AG08395 (cell line): ENCODE measurements at places on chromosomes 12 and 14.

DNA sequence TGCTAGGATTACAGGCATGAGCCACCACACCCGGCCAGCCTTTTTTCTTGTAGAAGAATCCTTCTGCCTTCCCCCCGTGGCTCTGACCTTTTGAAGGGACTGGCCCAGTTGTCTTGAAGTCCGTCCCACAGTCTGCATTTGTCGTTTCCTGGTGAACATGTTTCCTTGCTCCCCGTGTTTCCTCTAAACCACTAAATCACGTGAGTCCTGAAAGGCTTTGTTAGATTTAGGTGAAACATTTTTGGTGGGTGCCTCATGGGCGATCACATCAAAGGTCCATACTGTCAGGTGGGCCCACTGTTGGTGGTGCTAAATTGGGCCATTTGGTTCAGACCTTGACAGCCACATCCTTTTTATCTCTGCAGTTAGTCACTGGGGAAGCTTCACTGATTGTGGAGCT, 26.3 kb downstream of the MLXIP start:
- DNase-seq, result no peak

DNA sequence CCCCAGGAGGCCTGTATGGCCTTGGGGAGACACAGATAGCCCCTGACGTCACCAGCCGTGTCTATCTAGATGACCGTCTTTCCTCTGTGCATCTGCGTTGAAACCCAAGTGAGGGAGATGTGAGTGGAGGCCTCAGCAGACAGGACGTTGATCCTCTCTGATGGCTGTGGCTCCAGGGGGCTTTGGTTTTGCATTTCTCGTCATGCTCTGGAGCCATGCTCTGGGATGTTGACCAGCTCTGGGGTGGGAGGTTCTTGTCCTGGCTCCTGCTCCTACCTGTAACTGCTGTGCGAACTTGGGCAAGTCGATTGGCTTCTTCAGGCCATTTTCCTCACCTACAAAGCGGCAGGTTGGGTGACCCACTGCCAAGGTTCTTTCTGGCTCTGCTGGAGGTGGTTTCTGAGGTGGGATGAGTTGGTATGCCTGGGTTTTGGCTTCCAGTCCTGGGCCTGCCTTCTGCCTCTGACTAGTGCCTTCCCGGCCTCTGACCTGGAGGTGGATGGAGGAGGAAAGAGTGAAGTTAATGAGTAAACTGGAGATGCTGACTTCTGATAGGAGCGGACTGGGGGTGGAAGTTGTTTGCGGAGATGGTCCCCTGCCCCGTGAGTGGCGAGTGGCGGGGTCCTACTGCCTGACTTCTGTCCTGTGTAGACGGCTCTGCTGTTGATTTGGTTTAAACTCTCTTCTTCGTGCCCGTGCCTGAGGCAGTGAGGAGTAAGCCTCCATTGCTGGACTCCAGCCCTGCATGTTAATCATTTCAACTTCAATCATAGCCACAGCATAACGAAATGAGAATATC, 8.4 kb downstream of the TSPAN9 start:
- DNase-seq, result no peak

DNA sequence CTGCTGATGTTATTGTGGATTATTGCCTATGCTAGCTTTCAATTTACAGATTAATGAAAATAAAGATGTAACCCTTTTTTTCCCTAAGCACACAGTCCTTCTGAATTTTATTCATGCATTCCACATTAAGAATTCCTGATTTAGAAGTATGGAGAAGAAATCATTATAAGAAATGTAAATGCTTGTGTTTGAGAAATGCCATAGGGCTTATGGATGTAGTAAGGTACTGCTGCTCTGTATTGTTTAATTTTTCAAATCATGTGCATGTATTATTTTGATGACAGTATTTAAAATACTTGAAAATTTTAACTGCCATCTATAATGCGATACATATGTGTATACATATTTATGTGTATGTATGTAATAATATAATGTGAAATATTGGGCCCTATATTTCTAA, 167.1 kb upstream of the SOX5 start:
- no peak for DNase-seq

DNA sequence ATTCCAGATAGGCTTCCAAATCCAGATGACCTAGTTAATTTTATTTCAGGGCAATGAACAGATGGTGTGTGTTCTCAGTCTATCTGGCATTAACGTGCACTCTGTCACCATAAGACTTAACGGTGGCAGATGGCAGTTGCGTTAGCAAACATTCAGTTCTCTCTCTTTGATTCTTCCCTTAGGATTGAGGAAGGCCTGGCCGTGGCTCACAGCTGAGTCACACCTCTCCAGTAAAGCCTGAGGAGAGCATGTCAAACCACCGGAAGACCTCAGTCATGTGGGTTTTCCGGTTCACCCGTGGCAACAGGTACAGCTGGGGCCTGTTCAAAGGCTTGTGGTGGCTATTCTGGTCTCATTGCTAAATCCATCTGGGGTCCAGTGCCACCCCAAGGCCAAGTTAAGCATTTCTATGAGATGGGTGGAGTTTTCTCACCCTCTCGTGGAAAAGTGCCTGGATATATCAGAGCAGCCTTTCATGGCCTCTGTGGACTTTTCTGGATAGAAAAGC, 545.1 kb upstream of the ATP2B1 start:
- peak; percentile 75 for DNase-seq

GRCh38 chr14:102071283-102071998, 15.4 kb downstream of the HSP90AA1 start:
- DNase-seq, result peak; percentile 35

GRCh38 chr12:15268927-15269552, 47.8 kb upstream of the RERG start:
- peak; percentile 63 for DNase-seq

DNA sequence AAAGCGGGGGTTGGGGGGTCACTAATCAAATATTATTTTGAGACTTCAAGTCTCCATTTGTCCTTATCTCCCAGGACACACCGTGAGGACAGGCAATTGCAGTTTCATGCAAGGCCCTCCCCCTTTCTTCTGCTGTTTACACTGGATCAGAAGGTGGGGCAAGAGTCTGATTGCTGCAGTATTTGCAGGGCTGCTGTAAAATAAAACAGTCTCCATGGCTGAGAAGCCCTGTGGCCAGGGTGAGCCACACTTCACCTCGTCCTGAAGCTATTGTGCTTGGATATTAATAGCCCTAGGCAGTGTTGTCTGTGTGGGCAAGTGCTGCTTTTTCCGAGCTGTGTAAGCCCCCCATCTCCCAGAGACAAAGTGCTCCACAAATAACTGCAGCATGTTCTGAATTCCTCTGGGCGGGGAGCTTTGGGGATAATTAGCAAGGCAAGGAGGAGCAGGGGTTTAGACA, 187.4 kb upstream of the NTF3 start:
- peak; percentile 14 for DNase-seq

DNA sequence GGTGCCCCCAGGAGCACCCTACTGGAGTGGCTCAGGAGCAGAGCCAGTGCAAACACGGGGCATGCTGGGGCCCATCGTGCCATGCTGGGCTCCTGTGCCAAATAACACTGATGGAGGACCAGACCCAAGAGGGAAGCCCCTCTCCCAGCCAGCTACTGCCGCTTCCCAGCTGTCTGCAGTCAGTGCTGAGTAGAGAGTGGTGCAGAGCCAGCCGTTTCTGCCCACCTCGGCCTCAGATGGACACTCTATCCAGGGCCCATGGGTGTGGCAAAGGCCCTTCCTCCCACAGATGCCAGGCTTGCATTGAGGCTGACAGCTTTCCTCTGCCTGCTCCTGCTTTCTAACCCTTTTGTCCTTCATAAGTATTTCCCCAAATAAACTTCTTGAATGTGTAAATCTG, 13.2 kb downstream of the CLBA1 start:
- no peak for DNase-seq

DNA sequence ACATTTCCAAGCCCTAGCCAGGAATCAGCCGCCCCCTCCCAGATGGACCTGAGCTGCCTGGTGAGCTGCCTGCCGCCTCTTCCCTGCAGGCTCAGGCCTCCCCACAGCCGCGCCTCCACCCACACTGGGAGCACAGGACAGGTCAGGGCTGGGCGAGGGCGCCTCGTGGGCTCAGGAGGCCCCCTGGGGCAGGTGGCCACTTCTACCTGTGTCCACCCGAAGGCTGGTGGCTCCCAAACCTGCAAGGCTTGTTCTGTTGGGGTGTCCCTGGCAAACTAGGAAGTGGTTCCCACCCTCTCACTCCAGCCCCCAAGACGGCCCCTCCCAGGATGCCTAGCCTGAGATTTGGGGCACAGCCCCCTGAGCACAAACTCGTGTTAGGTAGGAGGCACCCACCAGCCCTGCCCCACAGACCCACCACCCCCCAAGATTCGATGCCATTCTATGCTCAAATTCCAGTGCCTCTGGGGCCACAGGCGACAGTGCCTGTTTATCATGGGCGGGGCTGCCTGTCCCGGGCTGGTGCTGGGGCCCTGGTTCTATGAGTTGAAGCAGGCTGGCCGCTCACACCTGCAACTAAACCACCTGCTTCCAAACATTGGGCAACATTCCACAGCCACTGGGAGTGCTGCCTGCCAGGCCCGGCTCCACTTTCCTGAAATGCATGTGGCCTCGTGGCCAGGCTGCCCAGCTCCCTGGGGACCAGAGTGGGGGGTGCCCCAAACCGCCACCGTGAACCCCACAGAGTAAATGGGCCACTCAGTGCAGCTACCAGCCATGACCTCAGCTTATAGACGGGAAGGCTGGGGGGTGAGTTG, 6.8 kb downstream of the MMP17 start:
- no peak for DNase-seq

DNA sequence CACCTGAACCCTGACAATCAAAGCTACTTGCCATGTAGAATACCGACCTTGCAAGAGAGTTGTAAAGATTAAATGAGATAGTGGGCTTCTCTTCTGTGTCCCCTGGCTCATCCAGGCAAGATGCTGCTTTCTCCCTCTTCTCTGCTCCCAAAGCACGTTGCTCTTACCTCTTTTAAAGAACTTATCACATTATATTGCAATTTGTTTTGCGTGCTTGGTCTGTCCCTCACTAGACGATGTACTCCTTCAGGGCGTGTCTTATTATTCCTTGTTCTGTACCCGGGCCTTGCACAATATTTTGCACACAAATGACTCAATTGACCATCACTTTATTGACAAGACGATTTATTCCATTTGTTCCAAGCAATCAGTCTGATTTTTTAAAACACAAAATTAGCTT, 3.3 kb downstream of the DCN start:
- no peak for DNase-seq

DNA sequence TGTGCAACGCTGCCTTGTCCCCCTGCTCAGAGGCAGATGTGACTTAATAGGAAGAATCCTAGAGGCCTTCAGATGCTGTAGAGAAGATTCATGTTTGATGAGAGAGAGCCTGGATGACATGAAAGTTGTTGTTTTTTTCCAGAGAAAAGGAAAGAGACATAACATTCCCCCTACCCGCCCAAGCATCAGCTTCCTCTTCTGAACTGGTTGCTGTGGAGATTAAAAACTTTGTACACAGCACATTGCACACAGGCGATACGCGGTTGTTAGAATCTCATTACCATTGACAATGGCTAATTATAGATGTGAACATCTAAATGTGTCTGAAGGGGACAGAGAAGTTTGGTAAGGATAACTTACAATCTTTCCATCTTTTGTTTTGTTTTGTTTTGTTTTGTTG, 13.6 kb upstream of the ETFBKMT start:
- no peak for DNase-seq

DNA sequence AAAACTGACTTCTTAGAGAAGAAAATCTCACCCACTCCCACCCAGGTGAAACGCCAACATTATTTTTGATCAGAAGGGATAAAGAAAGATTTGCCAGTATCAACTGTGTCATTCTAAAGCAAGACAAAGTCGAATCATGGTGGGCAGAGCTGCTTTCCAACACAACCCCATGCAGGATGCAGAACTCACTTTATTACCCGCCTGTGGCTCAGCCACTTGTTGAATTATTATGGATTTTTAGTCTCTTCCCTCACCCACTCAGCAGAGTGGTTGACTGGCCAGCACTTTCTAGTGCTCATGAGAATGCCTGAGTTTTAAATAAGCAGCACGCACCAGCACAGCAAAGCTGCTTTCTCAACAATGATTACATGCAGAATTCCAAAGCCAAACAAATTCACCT, 32.1 kb downstream of the CRACR2A start:
- DNase-seq, result no peak

DNA sequence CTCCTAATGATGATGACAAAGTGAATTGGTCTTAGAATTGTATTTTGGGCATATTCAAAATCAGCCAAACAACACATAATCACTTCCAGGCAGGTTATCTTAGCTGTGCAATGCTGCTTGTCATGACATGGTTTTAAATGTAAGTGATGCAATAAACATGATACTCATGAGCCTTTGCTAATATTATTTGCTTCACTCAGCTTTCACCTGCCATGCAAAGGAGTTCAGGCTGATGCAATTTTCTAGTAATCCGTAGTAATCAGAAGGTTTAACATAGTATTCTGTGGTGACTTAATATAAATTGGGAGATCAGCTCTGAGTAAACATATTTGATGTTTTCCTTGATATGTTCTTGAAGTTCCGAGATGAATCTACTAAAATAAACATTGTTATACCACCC, 29.1 kb downstream of the TMEM260 start:
- no peak for DNase-seq

DNA sequence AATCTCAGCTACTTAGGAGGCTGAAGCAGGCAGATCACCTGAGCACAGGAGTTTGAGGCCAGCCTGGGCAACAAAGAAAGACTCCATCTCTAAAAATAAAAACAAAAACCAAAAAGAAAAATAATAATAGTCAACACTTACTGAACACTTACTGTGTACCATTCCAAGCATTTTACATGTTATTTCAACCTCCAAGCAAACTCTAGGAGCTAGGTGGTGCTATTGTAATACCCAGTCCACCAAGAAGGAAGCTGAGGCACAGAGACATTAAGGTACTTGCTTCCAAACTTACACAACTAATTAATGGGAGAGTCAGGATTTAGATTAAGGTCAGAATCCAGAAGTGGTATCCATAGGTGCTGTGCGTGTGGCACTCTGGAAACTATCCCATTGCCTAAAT, 13.7 kb upstream of the OR6J1 start:
- no peak for DNase-seq

DNA sequence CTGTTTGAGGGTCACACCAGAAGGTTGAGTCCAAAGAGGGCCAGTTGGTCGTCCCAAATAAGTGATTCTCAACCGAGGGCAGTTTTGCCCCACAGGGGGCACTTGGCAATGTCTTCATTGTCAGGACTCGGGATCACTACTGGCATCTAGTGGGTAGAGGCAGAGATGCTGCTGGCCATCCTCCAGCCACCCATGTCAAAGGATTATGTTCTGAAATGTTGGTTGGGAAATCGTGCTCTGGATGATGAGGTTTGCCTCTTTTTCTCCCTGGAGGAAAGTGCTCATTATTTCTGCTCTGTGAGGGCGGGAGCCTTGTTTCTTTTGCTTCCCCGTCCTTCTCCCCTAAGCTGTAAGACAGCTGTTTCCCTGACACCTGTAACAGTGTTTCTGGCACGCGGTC, 3.6 kb downstream of the ZNF839 start:
- peak; percentile 72 for DNase-seq

DNA sequence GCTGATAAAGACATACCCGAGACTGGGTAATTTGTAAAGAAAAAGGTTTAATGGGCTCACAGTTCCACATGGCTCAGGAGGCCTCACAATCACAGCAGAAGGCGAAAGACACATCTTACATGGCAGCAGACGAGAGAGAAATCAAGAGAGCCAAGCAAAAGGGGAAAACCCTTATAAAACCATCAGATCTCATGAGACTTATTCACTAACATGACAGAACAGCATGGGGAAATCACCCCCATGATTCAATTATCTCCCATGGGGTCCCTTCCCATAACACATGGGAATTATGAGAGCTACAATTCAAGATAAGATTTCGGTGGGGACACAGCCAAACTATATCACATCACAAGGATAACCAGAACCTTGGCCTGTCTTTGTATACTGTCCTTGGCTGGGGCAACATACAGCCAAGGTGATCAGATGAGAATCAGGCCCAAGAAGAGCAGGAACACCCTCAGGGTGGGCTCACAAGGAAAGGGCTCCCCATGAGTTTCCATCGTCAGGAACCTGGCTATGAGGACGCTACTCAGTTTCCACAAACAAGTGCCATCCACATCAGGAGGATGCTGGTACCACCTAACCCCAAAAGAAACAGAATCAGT, 152.7 kb downstream of the FOXN3 start:
- DNase-seq, result no peak
